Epithelial cell of umbilical artery (primary cell): ENCODE measurements at places on chromosomes 1 and 21. TPM values are rescaled to one million over a fixed set of nuclear protein-coding genes. Genes with fewer than 3 reads are reported as not detected.

POMGNT1 gene
- 42.9 and 51.5 TPM in 2 replicates for total RNA-seq

RNU1-2 gene
- under 0.01 and 5,836 TPM in 2 replicates for total RNA-seq

C1orf53 gene
- 3.2 and 6.5 TPM in 2 replicates for total RNA-seq

EXO5 gene
- 8.4 and 13.8 TPM in 2 replicates for total RNA-seq

RHD gene
- not detected in 2 replicates for total RNA-seq

CCDC28B gene
- 16.7 and 25.3 TPM in 2 replicates for total RNA-seq

CFHR1 gene
- total RNA-seq, result not detected in 2 replicates

ICOSLG gene
- 0.76 and 1.3 TPM in 2 replicates for total RNA-seq

ACBD6 gene
- total RNA-seq, result 66.4 and 72.1 TPM in 2 replicates
